HCT116 (cell line): ENCODE measurements at places on chromosomes 7 and 10. TPM values are rescaled to one million over a fixed set of nuclear protein-coding genes. Genes with fewer than 3 reads are reported as not detected.

DNA sequence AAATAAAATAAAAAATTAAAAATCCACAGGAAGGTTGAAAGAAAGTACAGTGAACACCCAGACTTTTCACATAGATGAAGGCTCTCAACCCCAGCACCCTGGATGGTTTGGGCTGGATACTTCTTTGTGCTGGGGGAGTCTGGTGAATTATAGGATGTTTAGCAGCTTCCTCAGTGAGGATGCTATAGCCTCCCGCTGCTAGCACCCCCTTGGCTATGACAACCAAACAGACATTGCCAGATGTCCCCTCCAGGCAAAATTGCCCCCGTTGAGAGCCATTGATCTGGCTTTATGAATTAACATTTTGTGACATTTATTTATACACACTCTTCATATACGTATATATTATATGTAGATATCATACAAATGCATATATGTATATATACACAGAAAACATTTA is 21.6 kb downstream of the SMKR1 start:
- no peak overlapping the region for H3K27ac ChIP-seq
- H3K36me3 ChIP-seq, result no peaks in the 10 kb centered on the region
- no peak overlapping the region for H3K4me3 ChIP-seq

Gene ACBD5
- 19.5 TPM for total RNA-seq

- no peaks in the 10 kb centered on the region for H3K27me3 ChIP-seq
- H3K27ac ChIP-seq, result no peak overlapping the region
- no peak for DNase-seq
- peaks cover 22% of the 10 kb centered on the region for H3K4me1 ChIP-seq
These were observed 48.3 kb downstream of the KIAA1549 start for GRCh38 chr7:138932870-138933269.

DNA sequence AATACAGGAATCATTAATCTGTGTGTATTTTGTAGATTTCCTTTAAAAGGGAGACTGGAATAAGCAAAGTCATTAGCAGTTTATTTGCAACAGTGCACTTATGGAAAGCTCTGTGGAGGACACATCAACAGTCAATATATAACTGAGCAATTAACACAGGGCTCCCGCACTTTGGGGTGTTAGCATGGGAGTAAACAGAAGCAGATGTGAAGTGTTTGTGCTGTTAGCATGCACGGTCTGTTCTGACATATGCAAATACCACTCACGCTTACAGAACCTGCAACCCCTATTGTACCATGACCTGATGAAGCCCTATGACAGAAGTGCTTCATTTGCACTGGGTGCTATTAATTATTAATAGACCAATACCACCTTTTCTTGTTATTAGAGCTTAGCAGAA is 118.9 kb downstream of the PPP1R3A start:
- H3K36me3 ChIP-seq, result no peaks in the 10 kb centered on the region
- H3K4me3 ChIP-seq, result no peak overlapping the region
- no peaks in the 10 kb centered on the region for H3K27me3 ChIP-seq

GRCh38 chr7:121366852-121367431 is 29.2 kb downstream of the FAM3C start:
- no peak overlapping the region for H3K4me3 ChIP-seq
- no peak for DNase-seq
- peak overlapping the region; percentile 30; the same call in 1 of the 2 replicates for H3K27ac ChIP-seq
- peaks cover 45% of the 10 kb centered on the region for H3K36me3 ChIP-seq
- H3K27me3 ChIP-seq, result no peaks in the 10 kb centered on the region
- H3K4me1 ChIP-seq, result peaks cover 34% of the 10 kb centered on the region

Gene TET1
- total RNA-seq, result 2.7 TPM

GRCh38 chr7:31022726-31023125 is 29.4 kb upstream of the ADCYAP1R1 start:
- no peak overlapping the region for H3K27ac ChIP-seq
- H3K27me3 ChIP-seq, result no peaks in the 10 kb centered on the region
- no peak for DNase-seq

Gene NPM3
- 267 TPM for total RNA-seq

DNA sequence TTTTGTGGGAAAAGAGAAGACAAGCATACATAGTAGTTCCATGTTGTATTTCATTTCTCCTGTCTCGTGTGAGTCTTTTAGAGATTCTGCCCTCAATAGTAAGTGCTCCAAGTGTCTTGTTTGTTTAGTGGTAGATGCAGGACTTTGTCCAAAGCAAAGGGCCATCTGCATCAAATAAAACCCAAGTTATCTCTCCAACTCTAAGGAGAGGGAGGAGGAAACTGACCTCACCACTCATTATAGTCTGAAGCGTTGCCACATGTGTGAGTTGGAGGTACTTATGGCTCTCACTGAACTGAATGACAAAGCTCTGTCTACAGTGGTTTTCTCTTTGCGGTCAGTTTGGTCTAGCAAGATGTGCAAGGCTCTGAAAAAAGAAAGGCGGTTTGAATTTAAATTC is 272.6 kb downstream of the DOCK4 start:
- no peak overlapping the region for H3K4me3 ChIP-seq
- DNase-seq, result no peak
- H3K27ac ChIP-seq, result no peak overlapping the region
- no peaks in the 10 kb centered on the region for H3K27me3 ChIP-seq
- no peaks in the 10 kb centered on the region for H3K4me1 ChIP-seq
- no peaks in the 10 kb centered on the region for H3K36me3 ChIP-seq

DNA sequence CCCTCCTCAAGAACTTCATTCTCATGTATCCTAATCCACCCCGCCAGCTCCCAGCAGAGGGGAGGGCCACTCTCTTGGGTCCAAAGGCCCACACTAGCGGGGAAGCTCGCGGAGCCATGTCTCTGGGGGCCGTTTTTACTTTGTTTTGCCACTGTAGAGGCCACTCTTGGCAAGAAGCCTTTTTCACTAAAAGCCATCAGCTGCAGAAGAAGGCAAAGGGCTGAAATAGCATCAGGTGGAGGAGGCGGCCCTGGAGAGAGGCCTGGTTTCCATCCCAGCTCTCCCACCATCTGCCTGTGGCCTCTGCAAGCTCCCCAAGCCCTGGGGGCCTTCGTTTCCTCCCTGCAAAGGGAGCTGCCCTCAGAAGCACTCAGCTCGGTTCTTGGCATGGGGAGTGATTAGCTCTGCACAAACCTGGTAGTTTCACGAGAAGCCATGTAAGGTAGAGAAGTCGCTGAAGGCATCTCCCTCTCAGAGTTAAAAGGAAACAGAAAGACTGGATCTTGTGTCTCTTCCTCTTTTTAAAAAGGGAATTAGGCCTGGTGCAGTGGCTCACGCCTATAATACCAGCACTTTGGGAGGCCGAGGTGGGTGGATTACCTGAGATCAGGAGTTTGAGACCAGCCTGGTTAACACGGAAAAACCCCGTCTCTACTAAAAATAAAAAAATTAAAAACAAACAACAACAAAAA is 70.3 kb downstream of the PARP12 start:
- no peak for DNase-seq
- H3K4me3 ChIP-seq, result no peak overlapping the region
- H3K27me3 ChIP-seq, result no peaks in the 10 kb centered on the region
- peaks cover 18% of the 10 kb centered on the region; the same call in 1 of the 2 replicates for H3K4me1 ChIP-seq

Gene SLC39A12
- not detected for total RNA-seq

- H3K27me3 ChIP-seq, result peaks cover 67% of the 10 kb centered on the region
- H3K4me1 ChIP-seq, result no peaks in the 10 kb centered on the region
- H3K27ac ChIP-seq, result no peak overlapping the region
- no peak for DNase-seq
These were observed 74.6 kb upstream of the FRMD4A start for GRCh38 chr10:14405076-14406065.

Gene ARMC3
- 2.6 TPM for total RNA-seq

DNA sequence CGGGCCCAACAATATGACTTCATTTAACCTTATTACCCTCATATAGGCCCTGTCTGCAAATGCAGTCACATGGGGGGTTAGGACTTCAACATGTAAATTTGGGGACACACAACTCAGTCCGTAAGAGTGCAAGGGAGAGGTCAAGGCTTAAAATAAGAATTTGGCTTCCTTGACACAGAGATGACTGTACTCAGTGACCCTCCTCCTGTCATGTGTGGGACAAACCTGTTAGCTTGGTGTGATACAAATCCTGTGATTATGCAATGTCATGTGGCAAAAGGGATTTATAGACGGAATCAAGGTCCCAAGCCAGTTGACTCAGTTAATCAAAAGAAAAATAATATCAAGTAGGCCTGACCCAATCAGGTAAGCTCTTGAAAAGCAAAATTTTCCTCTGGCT is 25.9 kb upstream of the GTPBP4 start:
- H3K4me3 ChIP-seq, result no peak overlapping the region
- no peaks in the 10 kb centered on the region for H3K4me1 ChIP-seq
- H3K36me3 ChIP-seq, result no peaks in the 10 kb centered on the region
- DNase-seq, result no peak

- H3K4me3 ChIP-seq, result no peak overlapping the region
- no peaks in the 10 kb centered on the region for H3K36me3 ChIP-seq
- no peak overlapping the region for H3K27ac ChIP-seq
- no peaks in the 10 kb centered on the region for H3K4me1 ChIP-seq
These were observed 10.7 kb downstream of the LIPM start for GRCh38 chr10:88813200-88813599.

Gene STAMBPL1
- total RNA-seq, result 11.0 TPM

DNA sequence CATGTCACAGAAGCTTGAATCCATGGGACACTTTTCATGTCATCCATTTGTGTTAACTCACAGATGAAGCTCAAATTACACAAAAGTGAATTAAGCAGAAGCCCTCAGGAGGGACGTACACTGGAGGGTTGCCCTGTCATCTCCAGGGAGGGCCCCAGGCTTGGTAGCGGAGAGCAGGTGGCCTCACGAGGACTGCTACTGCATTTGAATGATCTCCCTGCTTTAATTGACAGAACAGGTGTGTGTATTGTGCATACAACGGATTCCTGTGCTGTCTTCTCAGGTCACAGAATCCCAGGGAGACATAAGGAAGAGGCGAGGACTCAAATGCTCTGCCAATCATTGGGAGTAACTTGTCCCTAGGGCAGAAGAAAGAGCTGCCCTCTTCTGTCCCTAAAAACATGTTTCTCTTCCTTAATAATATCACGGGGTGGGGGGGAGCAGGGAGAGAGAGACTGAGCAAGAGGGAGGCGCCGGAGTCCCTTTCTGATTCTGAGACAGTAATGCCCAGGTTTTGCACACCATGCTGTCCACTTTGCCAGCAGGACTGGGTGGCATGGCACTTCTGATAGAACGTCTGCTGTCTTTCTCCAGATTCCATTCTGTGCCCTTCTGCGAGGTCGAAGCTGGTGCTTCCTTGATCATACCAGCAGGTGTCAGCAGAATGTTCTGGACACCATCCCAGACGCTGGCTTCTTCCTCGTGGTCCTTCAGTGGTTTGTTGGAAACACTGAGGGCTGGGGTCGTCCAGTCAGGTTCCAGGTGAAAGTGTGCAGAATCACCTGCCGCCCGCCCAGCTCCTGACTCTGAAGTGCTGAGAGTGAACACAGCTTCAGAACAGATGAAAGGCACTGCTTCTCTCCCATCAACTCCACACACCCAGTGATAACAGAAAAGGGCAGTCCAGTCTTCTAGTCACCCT is 26.2 kb upstream of the RASGEF1A start:
- H3K4me1 ChIP-seq, result peaks cover 16% of the 10 kb centered on the region
- no peak overlapping the region for H3K27ac ChIP-seq
- DNase-seq, result peak; percentile 35
- H3K36me3 ChIP-seq, result no peaks in the 10 kb centered on the region

Gene LIPF
- total RNA-seq, result not detected

Gene STK32C
- total RNA-seq, result 29.7 TPM

DNA sequence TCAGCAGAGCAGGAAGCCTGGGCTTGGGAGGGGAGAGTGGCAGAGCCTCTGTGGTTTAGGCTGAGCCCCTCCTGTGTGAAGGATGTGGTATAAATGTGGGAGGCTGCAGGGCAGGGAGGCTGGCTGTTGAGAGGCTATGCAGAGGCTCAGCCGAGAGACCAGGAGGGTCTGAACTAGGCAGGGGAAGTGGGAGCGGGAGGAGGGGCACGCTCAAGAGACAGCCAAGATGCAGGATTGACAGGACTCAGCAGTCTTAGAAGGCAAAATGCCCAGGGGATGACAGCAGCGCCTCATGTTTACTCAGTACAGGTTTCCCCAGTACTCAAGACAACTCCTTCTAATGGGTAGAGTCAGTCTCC is 24.3 kb downstream of the BTBD16 start:
- no peak for DNase-seq
- H3K27ac ChIP-seq, result no peak overlapping the region
- no peaks in the 10 kb centered on the region for H3K36me3 ChIP-seq
- H3K27me3 ChIP-seq, result no peaks in the 10 kb centered on the region
- no peak overlapping the region for H3K4me3 ChIP-seq
- no peaks in the 10 kb centered on the region for H3K4me1 ChIP-seq

DNA sequence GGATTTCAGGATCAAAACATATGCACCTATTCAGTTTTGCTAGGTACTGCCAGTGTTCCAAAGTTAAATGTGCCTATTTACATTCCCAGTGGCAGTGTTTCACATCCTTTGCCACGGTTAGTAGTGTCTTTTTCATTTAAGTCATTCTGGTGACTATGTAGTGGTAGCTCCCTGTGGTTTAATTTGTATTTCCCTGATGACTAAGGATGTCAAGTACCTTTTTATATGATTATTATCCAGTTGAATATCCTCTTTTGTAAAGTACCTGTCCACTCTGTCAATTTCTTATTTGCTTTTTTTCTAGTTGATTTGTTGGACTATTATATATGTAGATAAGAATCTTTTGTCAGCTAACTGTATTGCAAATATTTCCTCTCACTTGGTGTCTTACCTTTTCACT is 45.1 kb downstream of the TMEM60 start:
- no peak overlapping the region for H3K27ac ChIP-seq
- H3K4me1 ChIP-seq, result no peaks in the 10 kb centered on the region
- no peaks in the 10 kb centered on the region for H3K36me3 ChIP-seq
- H3K27me3 ChIP-seq, result no peaks in the 10 kb centered on the region
- no peak for DNase-seq

GRCh38 chr7:156533420-156533819 is 107.2 kb upstream of the RNF32 start:
- H3K27ac ChIP-seq, result no peak overlapping the region
- H3K4me1 ChIP-seq, result no peaks in the 10 kb centered on the region
- H3K36me3 ChIP-seq, result no peaks in the 10 kb centered on the region
- H3K4me3 ChIP-seq, result no peak overlapping the region
- no peak for DNase-seq
- no peaks in the 10 kb centered on the region for H3K27me3 ChIP-seq

DNA sequence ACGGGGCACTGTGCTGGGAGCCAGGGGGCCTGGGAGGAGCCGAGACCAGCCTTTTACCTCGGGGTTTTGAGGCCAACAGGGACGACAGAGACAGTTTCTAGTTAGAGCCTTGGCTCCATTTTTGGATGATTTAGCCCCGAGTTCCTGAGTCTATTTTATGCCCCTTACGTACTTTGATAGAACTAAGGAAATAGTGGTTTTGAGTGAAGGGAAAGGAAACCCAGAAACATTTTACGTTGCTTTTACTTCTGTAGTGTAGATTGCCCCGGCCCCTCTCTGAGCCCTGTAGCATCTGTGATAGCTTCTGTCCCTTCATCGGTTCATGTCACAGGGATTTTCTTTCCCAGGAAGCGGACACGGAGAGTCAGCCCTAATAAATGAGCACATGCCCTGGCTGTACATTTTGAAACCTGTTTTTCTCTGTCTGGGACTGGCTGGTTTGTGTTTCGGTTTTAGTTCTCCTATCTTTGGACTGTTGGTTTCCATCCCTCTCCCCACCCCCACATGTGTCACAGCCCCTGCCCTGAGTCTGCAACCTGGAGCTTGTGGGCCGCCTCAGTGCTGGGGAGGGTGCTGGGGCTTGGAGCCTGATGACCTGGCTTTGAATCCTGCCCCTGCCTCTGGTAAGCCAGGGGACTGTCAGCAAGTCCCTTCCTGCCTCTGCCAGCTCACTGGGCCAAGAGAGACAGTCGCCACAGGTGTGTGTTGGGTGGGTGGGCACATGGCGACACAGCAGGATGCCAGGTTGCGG is 6.9 kb upstream of the ORAI2 start:
- no peak overlapping the region for H3K4me3 ChIP-seq
- DNase-seq, result no peak
- peaks cover 9% of the 10 kb centered on the region; the same call in 1 of the 2 replicates for H3K36me3 ChIP-seq
- no peaks in the 10 kb centered on the region for H3K27me3 ChIP-seq
